ENCODE measurements at places on chromosomes 4 and X.

GRCh38 chr4:83139514-83140156 is 25.1 kb upstream of the PLAC8 start:
- no peak for DNase-seq

GRCh38 chrX:35841872-35842271 is 43.7 kb downstream of the MAGEB16 start:
- DNase-seq, result no peak

DNA sequence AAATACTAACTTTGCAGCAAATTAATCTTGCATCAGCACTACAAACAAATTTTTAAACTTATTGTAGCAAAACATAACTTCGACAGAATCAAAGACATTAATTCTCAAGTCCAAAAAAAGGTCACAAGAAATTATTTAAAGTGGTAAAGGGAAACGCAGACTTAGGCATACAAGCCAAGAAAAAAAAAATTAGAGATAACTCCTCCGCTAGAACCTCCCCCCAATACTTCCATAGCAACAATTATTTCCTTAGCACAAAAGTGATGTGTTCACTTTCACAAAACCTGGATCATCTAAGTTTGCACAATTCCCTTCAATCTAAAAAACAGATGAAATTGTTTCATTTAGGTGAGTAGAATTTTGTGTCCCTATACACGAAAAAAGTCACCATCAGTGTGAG is 1.1 kb downstream of the LRBA start:
- DNase-seq, result no peak

DNA sequence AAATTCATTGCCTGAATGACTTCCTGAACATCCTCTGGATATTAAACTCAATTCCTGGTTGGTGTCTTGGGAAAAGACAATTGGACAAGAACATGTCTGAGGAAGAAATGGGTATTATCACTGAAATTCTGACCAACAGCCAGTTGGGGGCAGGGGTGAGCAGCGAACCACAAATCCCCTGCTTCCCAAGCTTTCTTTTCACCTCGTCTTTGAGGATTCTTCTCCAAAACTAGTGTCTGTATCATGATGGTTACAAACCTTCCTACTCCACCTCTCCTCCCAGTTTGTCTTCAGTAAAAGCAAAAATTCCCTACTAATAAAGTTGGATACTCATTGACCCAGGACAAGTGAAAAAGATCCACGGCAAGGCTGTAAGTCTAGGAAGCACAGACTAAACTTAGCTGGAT is 48.3 kb upstream of the WDR1 start:
- DNase-seq, result no peak

All from NCI-H774 (cell line).